Activated CD4-positive, alpha-beta T cell treated with anti-CD3 and anti-CD28 coated beads for 4 hours (primary cell): ENCODE measurements at places on chromosomes 12 and 14.

GRCh38 chr12:9324782-9325181 is 116.6 kb upstream of the PZP start:
- no peak for DNase-seq

DNA sequence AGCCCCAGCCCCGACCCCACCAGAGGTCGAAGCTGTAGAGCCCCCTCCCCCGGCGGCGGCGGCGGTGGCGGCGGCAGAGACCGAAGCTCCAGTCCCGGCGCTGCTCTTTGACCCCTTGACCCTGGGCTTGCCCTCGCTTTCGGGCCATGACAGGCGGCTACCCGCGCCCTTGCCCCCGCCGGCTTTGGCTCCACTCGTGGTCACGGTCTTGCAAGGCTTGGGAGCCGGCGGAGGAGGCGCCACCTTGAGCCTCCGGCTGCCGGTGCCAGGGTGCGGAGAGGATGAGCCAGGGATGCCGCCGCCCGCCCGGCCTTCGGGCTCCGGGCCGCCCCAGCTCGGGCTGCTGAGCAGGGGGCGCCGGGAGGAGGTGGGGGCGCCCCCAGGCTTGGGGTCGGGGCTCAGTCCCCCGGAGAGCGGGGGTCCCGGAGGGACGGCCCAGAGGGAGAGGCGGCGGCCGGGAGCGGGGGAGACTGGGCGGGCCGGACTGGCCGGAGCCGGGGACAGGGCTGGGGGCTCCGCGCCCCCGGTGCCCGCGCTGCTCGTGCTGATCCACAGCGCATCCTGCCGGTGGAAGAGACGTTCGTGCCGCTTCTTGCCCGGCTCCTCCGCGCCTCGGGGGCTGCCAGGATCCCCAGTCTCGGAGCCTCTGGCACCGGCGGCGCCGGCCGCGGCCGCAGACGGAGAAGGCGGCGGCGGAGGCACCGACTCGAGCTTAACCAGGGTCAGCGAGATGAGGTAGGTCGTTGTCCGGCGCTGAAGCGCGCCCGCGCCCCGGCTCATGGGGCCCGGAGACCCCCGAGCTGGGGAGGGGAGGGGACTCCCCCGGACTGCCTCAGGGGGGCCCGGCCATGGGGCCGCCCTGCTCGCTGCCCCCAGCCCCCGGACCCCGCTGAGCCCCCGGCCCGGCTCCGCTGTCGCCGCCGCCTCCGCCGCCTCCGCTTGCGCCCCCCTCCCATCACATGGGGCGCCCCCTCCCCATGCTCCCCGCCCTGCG is 778 bp downstream of the AGAP2 start:
- no peak for DNase-seq

GRCh38 chr12:67758521-67758920 is 110.0 kb downstream of the DYRK2 start:
- no peak for DNase-seq

GRCh38 chr14:55454264-55455002 is 14.0 kb upstream of the TBPL2 start:
- DNase-seq = no peak

GRCh38 chr12:82130762-82131161 is 227.4 kb downstream of the CCDC59 start:
- no peak for DNase-seq

DNA sequence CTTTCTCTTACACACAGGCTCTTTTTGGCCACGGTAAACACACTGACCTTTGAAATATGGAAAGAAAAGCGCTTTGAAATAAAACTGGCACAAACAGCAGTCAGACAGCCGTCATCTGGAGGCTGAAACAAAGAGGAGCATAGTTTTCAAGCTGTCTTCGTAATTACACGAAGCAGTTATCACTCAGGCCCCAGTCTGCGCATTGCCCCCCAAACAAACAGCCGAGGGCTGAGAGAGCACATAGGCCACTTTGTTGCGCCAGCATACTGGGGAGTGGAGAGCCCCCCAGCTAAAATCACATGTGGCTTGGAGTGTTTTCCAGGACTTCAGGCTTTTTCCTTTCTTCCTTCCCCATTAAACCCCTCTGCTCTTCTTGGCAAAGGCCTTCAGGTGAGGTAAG is 142.9 kb upstream of the BTG1 start:
- no peak for DNase-seq

DNA sequence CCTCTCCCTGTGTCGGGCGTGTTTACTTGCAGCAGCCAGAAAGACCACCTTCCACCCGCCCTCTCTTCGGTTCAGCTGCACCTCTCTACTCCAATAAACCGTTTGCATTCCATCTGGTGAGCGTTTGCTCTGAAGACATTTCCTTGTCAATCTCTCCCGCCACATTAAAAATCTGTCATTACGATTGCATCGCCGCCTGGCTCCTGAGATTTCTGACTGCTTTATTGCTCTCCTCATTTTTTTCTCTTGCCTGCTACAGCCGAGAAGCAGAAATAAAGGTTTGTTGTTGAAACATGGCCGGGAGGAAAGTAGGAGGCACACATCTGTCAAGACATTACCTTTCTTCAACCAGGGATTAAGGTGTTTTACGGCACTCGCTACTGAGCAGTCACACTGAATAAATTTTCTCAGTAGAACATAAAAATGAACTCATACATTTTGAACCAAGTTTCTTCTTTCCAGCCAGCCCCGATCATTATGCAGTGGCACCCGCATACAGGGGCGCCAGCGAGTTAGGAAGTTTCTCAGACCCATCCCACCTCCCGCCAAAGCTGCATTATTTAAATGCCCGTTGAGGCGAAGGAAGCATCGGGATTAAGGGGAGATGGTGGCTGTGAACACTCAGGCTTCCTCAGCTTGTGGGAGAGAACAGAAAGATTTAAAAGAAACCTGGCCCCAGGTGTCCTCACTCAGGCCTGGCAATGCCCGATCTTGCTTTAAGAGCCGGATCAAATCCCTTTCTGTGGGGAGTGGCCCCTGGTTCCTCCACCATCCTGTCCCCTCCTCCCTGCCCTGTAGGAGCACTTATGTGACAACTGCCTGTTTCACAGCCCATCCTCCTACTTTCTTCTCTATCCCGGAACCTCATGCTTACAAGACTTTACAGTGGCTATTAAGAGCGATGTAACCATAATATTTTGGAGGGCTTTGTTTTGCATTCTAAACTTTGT is 1108.9 kb downstream of the BCL11B start:
- no peak for DNase-seq
